ENCODE measurements at places on chromosomes 13 and 19.

DNA sequence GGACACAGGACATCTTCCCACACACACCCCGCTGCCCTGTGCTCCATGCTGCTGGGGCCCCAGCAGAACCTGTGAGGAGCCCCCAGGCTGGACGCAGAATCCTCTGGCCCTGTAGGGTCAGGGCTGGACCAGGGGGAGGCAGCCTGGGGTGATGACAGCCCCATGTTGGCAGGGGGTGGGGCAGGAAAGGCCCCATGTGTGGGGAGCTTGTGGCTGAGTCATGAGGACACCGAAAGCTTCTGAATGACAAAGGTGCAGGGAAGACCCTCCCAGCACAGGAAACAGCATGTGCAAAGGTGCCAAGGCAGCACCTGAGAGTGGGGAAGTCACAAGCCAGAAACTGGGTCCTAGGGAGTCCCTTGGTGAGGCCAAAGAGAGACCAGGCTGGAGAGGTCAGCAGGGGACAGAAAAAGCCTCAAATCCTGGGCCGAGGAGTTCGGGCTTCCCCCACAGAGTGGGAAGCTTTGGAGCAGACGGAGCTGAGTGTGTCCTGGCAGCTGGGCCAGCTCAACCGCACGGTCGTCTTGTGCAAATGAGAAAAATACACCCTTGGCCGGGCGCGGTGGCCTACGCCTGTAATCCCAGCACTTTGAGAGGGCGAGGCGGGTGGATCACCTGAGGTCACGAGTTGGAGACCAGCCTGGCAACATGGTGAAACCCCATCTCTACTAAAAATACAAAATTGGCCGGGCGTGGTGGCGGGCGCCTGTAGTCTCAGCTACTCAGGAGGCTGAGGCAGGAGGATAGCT lies 17.5 kb downstream of the ATP8B3 start:
- no peak for DNase-seq

DNA sequence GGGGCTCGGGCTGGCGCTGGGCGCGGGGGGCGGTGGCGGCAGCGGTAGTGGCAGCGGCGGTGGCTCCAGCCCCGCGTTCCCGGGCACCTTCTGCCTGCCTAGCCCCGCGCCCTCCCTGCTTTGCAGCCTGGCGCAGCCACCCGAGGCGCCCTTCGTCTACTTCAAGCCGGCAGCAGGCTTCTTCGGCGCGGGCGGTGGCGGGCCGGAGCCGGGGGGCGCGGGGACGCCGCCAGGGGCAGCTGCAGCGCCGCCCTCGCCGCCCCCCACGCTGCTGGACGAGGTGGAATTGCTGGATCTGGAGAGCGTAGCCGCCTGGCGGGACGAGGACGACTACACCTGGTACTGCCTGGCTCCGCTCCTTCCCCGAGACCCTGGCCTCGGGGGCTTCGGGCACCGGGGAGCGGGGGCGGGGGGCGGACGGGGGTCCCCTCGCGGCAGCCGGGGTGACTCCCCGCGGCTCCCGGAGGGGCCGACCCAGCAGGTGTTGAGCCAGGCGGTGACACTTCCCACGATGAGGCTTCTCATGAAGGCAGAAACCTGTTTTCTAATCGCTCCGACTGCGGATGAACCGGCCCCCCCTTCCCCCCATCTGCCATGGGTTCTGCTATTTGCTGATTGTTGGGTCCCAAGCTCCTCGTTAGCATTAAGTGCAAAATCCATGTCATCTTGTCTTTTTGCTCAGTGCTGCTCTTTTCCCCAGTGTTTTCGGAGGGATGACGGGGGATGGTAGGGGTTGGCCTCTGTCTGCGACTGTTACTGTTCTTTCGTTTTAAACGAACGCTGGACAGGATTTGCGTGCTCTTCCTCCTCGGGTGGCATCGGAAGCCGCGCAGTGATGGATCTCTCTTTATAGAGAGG lies 943 bp downstream of the SLAIN1 start:
- DNase-seq, result no peak

DNA sequence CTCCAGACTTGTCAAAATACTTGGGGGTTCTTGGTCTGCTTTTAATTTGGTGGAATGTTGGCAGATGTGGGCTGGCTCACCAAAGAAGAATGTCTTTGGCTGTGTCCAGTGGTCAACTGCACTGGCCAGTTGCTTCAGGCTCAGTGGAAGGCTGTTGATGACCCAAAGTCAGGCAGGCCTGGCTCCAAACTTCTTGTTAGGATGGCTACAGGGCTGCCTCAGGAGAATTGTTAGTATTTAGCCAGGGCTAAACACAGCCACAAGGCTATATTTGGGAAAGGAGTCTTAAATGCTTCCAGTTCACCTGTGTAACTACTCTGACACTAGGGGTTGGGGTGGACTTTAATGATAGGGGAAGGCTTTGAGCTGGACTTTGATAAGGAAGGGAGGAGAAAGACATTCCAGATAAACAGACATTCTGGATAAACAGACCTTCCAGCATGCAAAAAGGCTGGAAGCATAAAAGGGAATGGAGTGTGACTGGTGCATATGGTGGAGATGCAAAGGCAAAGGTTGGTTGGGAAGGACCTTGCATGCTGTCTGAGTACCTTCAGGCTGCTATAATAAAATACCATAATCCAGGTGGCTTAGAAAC lies 116.8 kb downstream of the FOXO1 start:
- no peak for DNase-seq

DNA sequence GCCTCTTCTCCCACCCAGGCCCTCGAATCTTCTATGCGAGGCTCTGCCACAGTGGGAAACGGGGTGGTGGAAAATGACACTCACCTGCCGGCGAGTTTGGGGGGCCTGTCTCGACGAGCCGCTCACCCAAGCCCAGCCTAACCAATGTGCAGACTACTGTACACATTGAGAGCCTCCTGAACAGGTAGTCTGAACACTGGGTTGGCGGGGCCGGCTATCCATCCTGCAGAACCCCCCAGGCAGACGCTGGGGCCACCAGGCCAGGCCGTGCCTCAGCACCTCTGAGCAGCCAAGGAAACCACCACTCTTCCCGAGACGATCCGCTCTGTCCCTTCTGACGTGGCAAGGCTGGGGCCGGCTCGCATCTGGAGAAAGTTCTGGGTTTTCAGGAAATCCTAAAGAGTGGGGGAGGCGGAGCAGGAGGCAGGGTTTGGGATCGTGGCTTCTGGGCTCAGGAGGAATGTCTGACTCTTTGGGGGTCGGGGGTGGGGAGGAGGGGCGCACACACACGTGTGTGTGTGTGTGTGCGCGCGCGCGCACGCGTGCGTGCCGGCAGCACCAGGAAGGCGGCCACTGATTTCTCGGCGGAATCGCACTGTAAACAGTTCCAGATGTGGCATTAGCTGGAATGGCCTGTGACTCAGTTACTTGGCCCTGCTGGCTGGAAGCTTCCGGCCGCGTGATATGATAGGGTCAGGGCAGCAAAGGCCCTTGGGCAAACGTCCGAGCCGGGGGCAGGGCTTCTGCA lies 18.5 kb downstream of the TMED1 start:
- DNase-seq, result peak; percentile 97

DNA sequence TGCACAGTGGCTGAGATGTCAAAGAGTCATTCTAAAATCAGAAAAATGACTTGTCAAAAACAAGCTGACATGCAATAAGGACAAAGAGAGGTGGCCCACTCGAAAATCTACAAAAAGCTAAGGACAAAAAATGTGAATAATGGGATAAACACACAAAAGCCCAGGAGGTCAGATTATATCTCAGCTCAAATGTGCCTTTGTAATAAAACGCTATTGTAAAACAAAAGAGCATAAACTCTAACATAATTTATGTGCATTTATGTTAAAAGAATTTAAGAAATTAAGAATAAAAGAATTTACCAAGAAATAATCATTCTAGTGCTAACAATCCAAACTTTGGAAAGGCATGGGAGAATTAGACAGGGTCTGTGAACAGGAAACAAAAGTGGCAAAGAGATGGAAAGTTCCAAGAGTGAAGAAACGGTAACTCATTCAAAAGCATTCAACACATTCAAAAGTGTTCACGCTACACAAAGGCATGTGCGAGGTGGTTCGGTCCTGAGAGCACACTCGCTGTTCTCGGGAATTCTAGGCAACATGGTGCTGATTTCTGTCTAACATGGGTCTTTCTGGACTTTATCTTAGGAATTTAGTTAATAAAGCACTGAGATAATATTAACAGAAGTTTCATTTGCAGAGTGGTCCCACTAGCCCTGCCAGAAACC lies 197.7 kb downstream of the KATNAL1 start:
- no peak for DNase-seq

GRCh38 chr19:40466985-40467734 lies at the start of gene SPTBN4:
Gene SPTBN4 (plus strand): TSS chr19:40467001. CDS start chr19:40472622, 5,621 bp downstream.
- no peak for DNase-seq

DNA sequence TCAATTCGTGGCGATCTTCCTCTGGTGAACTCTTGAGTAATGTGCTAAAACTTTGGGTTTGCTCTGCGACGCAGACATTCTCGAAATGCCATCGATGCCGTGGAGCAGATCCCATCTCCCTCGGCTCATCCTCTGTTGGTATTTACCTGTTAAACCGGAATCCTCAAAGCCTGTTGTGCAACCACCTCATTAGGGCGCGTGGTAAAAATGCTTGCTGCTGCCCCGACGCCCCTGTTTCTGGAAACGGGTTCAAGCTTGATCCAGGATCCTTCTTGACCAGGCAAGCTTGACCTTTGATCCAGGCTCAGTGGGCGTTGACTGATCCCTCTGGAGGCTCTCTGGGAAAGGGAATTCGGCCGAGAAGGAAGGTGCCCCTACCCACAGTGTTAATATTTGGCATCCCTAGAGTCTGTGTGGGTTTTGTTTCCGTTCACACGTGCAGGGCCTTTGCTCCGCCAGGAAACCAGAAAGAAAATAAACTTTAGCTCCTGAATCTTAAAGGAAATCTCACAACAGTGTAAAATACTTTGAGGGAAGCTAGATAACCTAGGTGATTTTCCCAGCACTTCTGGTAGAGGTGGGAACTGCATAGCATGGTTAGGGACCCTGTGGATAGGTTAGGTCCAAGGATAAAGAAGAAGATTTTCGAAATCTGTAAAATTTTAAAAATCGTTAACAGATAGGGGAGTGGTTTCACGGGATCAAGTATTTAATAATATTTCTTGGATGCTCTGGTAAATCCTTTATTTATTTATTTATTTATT lies 1.1 kb downstream of the LSM14A start:
- DNase-seq, result peak; percentile 24

GRCh38 chr19:18020212-18021085 lies 12.5 kb downstream of the ARRDC2 start:
- DNase-seq, result no peak

DNA sequence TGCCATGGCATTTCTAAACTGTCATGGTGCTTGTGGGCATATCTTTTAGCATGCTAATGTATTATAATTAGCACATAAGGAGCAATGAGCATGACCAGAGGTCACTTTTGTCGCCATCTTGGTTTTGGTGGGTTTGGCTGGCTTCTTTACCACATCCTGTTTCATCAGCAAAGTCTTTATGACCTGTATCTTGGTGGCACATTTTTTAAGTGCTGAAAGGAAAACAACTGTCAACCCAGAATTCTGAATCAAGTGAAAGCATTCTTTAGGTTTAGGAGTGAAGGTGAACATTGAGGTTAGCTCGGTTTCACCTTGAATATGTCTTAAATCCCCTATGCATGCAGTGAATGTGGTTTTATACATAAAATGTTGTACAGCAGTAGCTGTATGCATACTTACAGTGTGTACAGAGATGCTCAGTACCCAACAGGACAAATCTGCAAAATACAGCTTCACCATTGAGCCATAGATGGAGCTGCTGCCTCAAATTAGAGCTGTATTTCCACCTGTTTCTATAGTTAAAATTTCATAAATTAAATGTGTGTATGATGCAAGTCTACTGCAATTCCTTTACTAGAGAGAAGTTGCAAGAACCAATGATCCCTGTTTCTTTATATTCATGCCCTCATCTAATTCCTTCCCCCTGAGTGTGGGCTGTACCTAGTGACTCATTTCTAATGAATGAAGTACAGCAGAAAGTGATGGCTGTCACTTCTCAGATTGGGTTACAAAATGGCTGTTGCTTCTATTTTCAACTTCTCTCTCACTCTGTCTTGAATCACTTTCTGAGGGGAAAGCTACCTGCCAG lies 25.2 kb upstream of the IGSF23 start:
- DNase-seq, result peak; percentile 94

- no peak for DNase-seq
Measured at GRCh38 chr19:4911314-4911713, 2.0 kb downstream of the UHRF1 start.

GRCh38 chr13:108437496-108437895 lies 168.0 kb downstream of the TNFSF13B start:
- no peak for DNase-seq

GRCh38 chr13:30429235-30429634 lies 6.9 kb downstream of the UBE2L5 start:
- no peak for DNase-seq

- no peak for DNase-seq
Measured at GRCh38 chr13:89034015-89034414, 1362.8 kb downstream of the SLITRK5 start.

GRCh38 chr13:30100226-30100625 lies 207.1 kb downstream of the KATNAL1 start:
- no peak for DNase-seq

DNA sequence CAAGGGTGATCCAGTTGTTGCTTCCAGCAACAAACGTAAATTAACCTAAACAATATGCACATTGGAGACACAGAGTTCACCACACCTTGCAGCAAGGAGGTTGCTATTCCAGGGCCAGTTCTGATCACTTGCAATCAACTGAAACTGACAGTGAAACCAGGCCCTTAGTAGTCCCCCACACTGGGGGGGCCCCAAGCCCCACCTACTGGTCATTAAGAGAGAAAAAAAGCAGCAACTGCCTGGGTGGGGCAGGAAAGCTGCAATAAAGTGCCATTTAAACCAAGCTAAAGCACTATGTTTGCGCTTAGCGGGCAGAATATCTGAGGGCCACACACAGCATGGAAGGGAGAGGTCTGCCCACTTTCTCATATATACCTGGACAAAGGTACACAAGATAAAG lies 51.5 kb downstream of the ATP7B start:
- DNase-seq, result no peak

GRCh38 chr13:74892096-74892495 lies 589.9 kb downstream of the TBC1D4 start:
- no peak for DNase-seq

DNA sequence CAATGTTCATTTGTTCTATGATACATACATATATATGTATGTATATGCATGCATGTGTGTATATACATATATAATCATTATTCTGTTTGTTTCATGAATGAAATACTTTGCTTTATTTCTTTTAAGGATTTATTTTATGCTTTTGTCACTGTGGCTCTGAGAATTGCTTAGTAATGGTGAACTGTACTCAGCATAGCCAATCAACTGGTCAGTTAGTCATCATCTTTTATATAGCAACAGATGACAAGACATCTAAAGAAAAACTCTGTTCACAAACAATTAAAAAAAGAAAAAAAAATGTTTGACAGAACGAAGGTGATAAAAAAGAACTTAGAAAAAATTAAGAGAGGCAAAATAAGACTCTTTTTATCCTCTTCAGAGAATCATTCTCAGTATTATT lies 1440.3 kb downstream of the PCDH9 start:
- no peak for DNase-seq

Data from fibroblast of skin of left biceps (primary cell).